ENCODE measurements at places on chromosomes 2 and 18.

DNA sequence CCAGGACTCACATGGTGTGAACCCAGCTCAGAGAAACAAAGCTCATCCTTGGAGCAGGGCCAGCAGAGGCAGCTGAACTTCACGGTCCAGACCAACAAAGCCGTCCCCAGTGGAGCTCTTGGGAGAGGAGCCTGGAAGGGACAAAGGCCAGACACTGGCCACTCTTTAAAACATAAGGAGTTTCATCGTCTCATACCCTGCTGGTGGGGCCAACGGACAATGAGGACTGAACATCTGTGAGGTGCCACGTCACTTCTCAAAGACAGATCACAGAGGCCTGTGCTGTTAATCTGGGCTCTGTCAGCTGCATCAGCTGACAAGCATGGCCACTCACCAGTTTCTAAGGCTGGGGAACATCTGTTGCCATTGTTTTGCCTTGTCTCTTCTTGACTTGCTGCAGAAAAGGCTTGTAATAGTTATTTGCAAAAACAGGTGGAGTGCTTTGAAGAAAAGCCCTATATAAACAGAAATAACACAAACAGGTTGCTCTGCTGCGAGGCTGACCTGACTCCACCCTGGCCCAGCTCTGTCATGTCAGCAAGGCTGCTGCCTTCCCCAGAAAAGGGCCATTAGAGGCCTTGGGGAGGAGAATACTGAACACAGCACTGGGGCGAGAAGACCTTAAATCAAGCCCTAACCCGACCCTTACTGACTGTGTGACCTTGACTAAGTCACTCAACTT lies 68.1 kb upstream of the DAPL1 start:
- no peak for DNase-seq

GRCh38 chr2:85684806-85685205 lies 9.4 kb upstream of the GNLY start:
- no peak for DNase-seq

DNA sequence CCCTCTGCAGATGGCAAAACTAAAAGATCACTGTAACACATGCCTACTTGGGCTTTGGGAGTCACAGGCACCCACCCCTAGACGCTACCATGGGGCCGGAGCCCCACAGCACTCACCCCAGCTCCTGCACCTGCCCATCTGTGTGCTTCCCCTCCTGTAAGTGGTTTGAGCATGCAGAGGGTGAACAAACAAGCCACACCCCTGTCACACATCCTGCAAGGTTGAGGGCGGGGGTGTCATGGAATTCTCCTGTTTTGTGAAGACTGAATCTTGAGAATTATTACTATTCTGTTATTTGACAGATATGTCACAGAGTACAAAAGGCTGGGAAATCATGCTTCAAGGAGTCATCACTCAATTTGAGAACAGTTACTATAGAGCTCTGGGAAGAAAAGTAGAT lies 60.9 kb downstream of the RFTN2 start:
- DNase-seq = no peak

DNA sequence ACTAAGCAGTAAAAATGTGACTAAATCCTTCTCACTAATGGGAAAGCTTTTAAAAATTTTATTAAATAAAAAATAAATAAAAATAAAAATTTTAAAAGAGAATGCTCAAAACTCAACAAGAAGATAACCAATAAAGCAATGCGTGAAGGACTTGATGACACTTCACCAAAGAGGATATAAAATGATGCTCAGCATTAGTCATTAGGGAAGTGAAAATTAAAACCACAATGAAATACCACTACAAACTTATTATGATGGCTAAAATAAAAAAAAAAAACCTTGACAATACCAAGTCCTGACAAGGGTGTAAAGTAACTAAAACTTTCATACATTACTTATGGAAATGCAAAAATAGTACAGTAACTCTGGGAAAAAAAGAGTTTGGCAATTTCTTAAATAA lies 3.3 kb upstream of the WDR75 start:
- no peak for DNase-seq

DNA sequence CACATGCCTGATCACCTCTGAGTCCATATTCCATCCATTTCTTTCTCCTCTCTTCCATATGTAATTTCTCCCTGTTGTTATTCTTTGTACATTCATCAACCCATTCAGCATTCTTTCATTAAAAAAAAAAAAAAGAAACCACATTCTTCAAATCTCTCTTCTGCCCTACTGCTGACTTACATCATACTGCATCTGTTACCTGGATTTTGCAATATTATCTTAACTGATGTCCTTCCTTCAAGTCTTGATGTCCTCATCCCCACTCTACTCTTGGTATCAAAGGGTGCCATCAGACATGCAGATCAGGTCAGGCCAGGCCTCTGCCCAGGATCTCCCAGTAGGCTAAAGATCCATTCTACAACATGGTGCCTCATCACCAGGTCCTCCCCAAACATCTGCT lies 90.6 kb downstream of the SGPP2 start:
- no peak for DNase-seq

- peak; percentile 40 for DNase-seq
Measured at GRCh38 chr2:99572373-99573164, 82.8 kb upstream of the REV1 start.

DNA sequence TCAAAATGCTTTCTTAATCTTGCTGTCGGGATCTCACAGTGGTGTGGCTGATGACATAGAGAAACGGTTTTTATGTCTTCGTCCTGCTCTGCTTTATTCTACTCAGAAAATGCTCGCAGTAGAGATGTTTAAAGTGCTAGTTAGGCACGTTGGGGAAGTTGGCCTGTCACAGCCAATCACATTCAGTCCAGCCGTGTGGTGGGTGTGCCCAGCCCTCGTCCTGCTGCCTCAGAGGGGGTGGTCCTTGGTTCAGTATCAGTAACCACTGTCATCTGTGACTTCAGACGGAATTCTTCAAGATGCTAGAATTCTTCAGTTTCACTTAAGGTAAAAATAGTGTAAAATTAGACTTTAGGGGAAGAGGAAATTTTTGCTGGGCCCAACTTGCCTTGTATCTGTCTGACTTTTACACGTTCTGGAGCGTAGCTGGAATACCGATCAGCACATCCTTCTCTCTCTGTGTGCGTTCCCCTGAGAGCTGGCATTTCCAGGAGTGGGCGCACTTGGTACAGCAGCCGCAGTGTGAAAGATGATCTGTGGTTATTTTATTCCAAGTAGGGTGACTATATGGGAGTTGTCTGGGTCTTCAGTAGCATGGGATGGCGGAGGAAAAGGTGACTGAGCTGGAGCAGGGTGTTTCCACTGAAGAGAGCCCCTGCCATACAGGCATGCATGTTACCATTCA lies 18.5 kb downstream of the TRAF3IP1 start:
- no peak for DNase-seq

DNA sequence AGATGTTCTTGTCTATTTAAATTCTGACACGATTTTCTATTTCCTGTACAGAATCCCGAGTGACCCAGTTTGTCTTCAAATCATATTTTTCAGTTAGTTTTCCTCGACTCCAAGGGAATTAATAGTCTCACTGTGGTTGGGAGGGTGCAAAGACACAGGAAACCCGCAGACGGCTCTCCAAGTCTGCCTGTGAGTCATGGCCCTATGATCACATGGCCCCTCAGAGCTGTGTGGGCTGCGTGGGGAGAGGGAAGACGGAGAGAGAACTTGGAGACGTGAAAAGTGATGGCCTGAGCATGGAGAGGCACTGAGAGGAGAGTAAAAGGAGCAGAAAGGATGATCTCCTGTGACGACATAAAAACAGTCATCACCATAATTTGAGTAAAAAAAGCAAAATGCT lies 989.9 kb downstream of the DCDC2C start:
- no peak for DNase-seq

GRCh38 chr18:63346031-63346430 lies 21.0 kb downstream of the KDSR start:
- no peak for DNase-seq

- DNase-seq = no peak
Measured at GRCh38 chr2:218418717-218419458, at the start of gene VIL1. Gene VIL1, plus strand, starts transcription at chr2:218419123. Its CDS starts 4,656 bp downstream, at chr2:218423779.

GRCh38 chr2:134425724-134426496 lies 172.0 kb downstream of the MGAT5 start:
- DNase-seq = no peak

- no peak for DNase-seq
Measured at GRCh38 chr2:30293303-30293921, 62.1 kb downstream of the LBH start.

DNA sequence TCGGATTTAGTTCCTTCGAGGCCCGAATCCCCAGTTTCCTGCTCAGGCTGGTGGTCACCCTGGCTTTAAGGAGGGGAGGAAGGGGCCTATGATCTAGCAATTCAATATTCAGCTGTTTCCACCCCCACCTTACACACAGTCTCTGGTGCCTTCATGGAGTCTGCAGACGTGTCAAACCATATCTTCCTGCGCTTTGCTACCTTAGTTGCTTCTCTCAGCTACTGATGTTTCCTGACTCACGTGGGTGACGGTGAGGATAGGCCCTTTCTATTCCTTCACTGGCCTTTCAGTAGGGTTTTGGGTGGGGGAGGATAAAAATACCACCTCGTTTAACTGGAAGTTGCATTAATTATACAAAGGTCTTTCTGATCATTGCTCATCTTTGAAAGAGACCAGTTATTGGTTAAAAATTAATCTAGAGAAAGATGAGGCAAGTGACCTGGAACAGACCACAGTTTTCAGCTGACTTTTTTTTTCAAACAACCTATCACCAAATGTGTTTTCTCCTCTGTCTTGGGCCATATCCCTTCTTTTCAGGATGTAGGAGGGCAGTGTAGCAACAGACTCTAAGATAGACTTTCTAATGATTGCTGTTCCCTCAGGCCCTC lies 49.7 kb downstream of the SH2D6 start:
- no peak for DNase-seq

DNA sequence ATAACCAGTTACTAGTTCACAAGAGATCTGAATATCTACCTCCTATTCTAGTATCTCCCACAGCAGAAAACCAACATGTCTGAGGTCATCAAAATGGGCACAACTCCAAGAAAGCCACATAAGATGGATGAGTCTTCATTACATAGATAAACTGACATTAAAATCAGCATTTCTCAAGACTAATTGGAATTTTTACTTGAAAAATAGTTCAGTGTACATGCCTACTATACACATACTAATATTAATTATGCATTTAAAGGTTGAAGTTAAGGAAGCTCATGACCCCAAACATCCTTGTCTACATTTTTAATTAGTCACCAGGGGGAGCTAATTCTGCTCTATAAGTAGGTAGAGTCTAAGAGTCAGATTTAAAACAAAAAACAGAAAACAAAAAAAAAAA lies 41.9 kb downstream of the ZNF521 start:
- peak; percentile 30 for DNase-seq

DNA sequence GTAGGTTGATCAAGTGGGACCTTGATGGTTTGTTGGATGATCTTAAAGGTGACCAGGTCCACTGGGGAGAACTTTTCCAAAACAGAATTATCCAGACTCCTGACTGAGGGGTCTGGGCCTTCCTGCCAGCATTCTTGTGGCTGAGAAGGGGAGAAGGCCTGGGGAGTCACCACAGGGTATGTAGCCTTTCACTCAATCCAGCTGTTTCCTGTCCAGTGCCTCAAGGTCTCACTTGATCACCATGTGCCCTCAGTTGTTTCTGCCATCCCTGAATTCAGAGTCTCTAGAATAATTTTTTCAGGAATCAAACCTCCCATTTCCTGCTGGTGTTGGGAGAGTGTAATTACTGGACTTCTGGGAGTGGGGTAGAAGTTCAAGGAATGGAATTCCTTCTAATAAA lies 54.4 kb upstream of the TANC1 start:
- no peak for DNase-seq

DNA sequence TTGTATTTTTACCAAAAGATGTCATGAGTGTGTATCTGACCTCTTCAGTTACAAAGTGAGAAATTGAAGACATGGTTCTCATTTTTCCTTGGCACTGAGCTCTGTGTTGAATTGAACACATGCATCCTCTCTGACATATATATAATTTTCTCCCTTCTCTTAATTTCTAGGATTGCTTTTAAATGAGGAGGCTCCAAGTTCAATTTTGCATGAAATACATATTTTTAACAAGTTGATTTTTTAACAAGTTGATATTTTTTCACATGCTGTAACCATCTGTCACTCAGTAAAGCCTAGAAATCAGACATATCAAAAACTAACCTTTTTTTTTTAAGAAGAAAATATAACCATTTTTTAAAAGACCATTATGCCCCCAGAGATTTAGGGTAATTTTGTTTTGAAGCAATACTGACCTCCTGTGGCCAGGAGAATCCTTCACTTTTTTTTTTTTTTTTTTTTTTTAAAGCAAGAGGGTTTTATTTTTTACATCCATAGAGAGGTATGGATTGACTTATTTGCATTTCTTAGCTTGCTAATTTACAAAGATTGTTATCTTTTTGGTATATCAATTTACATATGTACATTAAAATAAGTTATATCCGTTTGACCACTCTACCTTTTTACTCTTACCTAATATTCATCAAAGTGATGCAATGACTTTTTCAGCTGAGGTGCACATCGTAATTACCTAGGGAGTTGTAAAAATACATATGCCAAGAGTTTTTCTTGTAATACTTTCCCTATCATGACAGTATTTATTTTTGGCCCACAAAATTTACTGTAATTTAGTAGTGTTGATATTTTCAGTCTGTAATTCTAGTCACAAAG lies 161.8 kb downstream of the SOCS6 start:
- DNase-seq = no peak

DNA sequence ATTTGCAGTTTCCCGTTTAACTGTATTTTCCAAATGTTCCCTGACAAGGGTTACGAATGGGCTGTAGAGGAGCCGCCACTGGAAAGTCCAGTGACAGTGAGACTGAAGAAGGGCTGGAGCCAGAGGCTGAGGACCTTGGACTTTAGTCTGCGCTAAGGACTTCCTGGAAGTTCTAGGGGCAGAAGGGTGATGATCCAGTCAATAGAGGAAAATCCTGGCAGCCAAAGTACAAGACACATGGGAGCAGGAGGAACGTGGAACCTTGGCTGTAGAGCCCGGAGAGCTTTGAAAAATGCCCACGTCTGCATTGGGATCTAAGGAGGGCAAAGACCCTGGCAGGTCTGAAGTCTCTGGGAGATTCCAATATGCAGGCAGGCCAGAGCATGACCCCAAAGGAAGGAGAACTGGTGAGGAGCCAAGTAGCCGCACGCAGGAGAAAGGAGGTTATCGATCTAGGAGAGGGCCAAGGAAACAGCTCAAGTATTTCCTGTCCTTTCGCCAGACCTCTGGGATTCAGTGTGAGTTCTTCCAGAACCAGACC lies 28.5 kb downstream of the MBP start:
- DNase-seq = no peak

GRCh38 chr2:187842978-187843847 lies 289.0 kb upstream of the TFPI start:
- peak; percentile 29 for DNase-seq

- no peak for DNase-seq
Measured at GRCh38 chr18:79064228-79064627, 5.0 kb upstream of the ATP9B start.

GRCh38 chr2:217922101-217923006 lies 80.4 kb downstream of the TNS1 start:
- no peak for DNase-seq

GRCh38 chr18:48621815-48622555 lies 83.2 kb downstream of the CTIF start:
- no peak for DNase-seq

DNA sequence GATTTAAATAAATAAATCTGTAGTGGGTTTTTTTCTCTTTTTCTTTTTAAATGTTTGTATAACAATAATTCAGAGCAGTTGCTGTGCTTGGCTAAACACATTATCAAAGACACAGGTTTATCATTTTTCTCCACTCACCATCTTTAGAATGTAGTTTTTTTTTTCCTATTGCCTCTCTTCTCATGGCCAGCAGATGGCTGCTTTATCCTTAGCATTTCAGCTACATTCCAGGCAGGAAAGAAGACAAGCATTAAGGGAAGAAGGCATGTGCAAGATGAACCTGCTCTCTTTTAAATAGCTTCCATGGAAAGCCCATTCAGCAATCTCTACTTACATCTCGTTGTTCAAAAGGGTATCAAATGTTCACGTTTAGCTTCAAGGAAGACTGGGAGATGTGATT lies 42.6 kb downstream of the ARHGAP15 start:
- peak; percentile 49 for DNase-seq
